ENCODE measurements at places on chromosomes 6 and 20.
A peak's percentile ranks its signal among the peaks of the same experiment; 100 is the strongest.

- DNase-seq: no peak
Observed at GRCh38 chr20:7459083-7459482, 481.2 kb downstream of the HAO1 start.

DNA sequence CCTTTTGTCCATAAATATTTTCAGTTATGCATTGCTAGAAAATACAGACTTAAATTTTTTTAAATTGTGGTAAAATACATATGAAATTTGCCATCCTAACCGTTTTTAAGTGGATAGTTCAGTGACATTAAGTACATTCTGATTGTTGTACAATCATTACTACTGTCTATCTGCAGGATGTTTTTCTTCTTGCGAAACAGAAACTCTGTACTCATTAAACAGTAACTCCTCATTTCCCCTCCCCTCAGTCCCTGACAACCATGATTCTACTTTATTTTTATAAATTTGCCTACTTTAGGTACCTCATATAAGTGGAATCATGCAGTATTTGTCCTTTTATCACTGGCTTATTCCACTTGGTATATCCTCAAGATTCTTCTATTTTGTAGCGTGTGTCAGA lies 21.3 kb downstream of the TAF11 start:
- no peak for DNase-seq

DNA sequence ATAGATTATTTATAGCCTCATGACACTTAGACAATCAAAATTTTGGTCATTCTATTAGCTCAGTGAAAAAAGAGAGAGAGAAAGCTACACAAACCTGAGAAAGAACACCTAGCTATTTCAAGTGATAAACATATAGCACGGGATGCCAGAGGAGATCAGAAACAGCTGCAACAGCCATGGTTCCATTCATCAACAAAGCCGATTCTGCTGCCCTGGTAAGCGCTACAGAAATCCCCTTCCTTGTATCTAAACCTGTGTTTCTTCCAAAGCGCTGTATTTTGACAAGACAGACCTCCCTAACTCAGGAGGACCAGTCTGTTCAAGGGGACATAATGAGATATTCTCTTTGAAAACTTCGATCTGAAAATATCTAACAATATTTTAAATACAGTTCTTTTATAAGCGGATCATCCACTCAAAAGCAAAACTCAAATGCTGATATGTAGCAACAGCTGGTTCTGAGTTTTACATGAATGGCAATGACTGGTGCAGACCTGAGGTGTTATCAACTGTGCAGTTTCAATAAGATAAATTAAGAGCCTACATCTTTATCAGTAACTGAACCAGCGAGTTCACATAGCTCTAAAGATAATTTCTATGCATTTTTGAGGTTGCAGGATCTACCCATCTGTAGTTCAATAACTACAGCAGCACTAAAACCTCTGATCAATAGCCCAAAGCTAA lies 447.8 kb downstream of the FRK start:
- no peak for DNase-seq

DNA sequence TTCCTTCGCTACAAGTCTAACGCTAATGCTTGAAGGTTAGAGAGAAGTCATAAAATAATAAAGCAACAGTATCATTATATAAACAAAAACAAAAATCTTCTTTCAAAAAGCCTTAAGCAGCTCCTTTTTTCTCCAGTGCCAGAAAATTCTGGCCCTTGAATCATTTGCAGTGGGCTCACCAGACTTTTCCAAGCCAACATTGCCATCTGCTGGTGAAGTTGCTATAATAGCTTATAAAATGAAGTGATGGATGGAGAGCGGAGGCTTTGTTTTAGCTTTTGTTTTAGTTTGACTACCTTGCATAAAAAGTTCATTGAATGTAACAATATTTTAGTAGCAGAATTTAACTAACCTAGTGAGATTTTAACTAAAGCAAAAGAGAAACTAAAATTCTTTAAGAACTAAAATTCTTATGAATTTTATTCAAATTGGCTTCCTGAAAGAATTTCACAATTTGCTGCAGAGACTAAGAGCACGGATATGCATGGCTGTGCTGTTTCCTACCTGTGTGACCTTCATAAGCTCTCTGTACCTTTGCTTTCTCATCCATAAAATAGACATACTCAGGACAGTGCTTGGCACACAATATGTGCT lies 44.8 kb upstream of the SLC2A12 start:
- peak; percentile 61 for DNase-seq

DNA sequence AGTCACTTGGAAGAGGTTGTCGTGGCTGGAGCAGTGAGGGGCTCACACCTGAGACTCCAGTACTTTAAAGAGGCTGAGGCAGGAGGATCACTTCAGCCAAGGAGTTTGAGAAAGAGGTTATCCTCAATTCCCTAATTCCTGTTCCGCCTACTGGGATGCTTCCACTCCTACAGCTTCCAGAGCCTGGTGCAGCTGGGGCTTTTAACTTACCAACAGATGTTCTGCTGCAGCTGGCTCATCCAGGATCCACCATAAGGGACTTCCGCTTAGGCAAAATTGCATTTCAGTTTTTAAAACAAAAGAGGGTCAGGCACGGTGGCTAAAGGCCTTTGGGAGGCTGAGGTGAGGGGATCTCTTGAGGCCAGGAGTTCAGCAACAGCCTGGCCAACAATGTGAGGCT lies 59.1 kb upstream of the CDYL start:
- DNase-seq: no peak

- no peak for DNase-seq
Observed at GRCh38 chr6:142296975-142297604, 4.7 kb upstream of the ADGRG6 start.

DNA sequence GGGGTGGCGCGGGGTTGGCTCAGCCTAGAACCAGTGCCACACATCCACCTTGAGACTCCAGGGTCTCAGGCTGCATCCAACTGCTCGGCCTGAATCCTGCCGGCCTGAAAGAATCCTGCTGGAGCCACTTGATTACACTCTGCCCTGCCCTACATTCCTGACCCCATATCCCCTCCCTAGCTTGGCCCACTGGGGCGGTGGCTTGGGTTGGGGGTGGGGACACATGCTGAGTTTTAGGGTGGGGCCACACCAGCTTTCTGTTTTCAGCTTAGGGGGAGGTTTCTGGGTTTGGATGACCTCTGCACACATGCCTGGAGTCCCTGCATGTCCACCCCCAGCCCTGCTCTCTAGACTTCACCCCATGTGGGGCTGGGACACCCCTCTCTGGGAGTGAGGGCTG lies 6.8 kb downstream of the ITPR3 start:
- DNase-seq: no peak

DNA sequence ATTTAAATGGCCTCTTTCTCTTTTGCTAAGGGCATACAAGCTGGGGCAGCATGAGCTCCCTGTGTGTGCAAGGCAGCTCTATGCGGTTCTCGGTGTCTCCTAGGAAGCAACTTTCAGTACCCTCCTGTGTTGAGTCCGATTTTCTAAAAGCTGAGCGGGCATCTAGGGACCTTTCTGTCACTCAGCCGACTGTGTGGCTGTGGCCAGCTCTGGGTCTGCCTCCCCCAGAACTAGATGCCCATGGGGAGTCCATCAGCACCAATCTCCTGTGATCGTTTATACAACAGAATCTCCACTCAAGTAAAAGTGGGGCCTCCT lies 7.5 kb downstream of the NELFCD start:
- DNase-seq: no peak

DNA sequence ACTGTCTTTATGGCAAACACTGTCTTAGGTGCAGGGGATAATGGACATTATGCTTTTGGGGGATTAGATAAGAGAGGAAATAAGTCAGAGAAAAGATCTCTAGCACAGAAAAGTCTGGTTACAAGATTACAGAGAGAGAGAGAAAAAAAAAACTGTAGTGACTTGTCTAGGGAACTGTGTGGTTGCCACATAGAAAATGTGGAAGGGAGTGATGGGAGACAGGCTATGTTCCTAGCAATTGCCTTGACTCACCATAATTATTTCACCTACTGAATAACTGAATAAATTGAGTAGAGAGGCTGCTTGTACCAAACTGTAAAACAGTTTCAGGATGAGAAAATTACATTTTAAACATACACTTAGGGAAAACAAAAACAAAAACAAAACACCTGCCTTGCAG lies 229.7 kb downstream of the LAMA2 start:
- no peak for DNase-seq

DNA sequence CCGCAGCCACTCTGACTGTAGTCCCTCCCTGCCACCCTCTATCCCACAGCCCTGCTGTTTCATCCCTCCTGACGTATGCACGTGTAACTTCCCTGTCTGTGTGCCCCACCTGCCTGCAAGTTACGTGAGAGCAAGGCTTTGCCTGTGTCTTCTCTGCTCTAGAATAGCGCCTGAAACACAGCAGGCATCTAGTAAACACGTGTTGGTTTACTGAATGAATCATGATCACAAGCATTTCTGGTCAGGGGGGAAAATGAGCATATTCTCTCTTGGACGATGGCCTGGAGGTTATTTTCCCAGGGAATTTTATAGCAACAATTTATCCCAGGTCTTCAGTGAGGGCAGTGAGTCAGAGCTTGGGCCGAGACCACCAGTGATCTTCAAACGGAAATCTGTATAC lies 38.3 kb downstream of the PSMG4 start:
- no peak for DNase-seq
